ENCODE measurements at places on chromosomes 4 and X.

DNA sequence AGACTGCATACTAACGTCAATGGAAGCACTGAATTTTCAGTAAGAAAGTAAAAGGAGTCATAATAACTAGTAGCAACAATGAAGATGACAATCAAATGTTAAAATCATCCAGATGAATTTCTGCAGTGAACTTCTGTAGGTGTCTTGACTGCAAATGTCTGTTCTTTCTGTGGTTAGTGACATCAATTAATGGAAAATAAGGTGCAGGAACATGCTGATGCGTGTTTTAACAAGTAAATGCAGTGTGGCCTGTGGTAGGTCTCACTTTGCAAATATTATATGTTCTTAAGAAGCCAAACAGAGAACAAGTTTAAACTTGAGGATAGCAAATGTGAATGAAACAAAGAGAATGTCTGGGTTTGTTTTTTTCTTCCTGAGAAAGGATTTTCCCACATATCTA is 2.6 kb upstream of the DTHD1 start:
- DNase-seq: no peak

GRCh38 chr4:111404673-111405072 is 740.6 kb upstream of the FAM241A start:
- DNase-seq: no peak

DNA sequence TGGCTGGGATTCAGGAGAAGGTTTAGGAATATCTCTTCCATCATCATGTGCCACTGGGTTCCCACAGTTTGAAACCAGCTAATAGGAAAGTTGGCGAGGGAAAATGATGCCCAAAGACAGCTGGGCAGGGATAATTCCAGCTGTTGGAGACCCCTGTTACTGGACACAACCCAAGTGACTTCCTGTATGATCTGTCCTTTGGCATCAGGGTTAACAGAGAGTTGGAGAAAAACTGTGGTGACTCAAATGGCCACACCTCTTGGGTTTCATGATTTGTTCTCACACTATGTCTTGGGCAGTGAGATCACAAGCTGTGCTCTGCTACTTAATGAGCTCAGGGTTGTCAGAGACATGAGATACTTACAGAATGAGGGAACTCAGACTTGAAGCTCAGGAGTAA is 3.8 kb downstream of the FGF16 start:
- DNase-seq: no peak

DNA sequence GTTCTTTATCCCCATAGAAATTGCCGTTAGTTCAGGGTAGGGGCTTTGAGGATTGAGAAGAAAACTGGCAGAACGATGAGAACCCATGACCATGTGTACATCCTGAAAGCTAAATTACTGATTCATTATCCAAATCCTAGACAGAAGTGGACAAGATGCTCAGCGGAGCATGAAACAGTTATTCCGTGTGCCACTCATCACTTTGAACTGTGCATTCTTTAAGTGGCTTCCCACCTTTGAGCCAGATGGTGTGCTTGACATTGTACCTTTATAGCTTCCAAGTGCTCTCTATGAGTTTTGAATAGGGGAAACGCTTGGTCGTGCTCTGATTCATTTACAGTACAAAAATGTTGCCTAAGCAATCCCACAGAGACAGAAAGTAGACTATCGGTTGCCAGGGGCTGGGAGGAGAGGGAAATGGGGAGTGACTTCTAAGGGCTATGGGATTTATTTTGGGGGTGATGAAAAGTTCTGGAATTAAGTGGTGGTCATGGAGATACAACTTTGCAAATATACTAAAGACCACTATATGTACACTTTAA is 100.0 kb downstream of the DOCK11 start:
- no peak for DNase-seq

DNA sequence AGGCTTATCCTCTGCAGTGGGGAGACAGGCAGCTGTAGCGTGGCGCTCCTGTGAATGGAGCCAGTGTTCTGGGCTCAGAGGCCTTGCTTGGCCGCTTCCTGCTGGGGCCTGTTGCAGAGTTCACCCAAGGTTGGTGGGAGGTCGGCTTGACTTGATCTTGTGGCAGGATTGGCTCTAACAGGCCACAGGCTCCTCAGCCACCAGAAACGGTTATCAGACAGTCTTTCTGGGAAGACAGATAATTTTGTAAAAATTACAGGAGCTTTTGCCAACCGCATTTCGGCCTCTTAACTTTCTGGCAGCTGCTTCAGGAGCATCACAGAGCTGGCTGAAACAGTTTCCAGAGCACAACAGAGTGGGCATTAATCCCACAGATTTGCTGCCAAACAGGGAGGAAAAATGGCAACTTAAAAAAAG is 66.4 kb downstream of the DIPK2B start:
- DNase-seq: no peak

GRCh38 chrX:97553833-97554232 is 670.1 kb downstream of the RPA4 start:
- no peak for DNase-seq

- no peak for DNase-seq
Measured at GRCh38 chr4:186759990-186760389, 36.3 kb upstream of the FAT1 start.

- no peak for DNase-seq
Measured at GRCh38 chrX:3293251-3293650, 53.2 kb downstream of the MXRA5 start.

DNA sequence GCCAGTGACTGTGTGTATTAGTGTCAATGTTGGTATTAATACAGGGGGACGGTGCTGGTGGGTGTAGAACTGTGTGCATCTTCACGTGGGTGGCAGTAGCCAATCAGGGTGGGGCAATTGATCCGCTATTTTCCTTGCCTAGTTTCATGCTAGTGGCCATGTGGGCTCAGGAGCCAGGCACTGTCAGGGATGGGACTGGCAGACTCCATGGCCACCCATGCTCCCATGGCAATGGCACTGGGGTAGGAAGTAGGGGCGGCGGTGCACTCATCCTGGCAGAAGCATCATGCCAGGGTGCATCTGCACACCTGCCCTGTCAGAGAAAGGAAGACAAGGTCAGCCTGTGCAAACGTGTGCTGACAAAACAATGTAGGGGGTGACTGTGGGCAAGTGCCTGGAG is 122.1 kb upstream of the MAGEC2 start:
- no peak for DNase-seq

GRCh38 chr4:105352826-105353225 is 121.0 kb downstream of the PPA2 start:
- DNase-seq: no peak

DNA sequence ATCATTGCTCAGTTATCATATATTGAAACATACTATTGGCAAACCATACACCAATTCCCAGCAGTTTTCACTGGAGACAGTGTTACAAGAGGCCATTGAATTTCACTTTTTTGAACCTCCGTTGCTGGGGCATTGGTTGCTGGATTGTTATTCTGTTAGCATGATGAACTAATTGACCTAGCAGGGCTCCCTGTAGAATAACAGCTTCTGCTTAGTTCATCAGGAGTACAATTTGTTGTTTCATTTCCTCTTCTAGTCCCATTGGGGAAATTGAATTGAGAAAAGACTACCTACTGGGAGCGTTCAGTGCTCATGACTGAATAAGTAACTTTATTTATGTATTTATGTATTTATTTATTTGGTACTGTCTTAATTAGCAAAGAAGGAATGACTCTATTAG is 151.6 kb downstream of the SLIT2 start:
- DNase-seq: no peak

GRCh38 chr4:183099537-183100297 is 660 bp downstream of the WWC2 start:
- no peak for DNase-seq

DNA sequence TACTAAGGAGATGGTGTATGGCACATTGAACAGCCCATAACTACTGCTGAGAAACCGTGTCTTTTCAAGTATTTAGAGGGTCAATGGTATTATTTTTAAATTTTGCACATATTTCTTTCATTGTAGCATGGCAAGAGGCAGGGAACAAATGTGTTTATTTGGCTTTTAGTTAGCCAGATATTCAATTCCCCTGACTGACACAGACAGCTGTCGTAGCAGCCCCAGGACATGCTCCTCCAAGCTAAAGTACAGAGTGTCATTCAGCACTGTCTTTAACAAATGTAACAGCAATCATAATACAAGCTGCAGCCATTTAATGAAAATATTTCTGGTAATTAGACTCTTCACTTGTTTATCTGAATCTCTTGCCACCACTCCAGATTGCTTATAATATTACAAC is 687.1 kb downstream of the KLHL13 start:
- no peak for DNase-seq

- no peak for DNase-seq
Measured at GRCh38 chrX:24371391-24371972, 11.0 kb downstream of the SUPT20HL1 start.

- no peak for DNase-seq
Measured at GRCh38 chr4:55977811-55978210, 29.1 kb downstream of the CEP135 start.

- no peak for DNase-seq
Measured at GRCh38 chrX:42751573-42751972, 26.4 kb downstream of the PPP1R2C start.

DNA sequence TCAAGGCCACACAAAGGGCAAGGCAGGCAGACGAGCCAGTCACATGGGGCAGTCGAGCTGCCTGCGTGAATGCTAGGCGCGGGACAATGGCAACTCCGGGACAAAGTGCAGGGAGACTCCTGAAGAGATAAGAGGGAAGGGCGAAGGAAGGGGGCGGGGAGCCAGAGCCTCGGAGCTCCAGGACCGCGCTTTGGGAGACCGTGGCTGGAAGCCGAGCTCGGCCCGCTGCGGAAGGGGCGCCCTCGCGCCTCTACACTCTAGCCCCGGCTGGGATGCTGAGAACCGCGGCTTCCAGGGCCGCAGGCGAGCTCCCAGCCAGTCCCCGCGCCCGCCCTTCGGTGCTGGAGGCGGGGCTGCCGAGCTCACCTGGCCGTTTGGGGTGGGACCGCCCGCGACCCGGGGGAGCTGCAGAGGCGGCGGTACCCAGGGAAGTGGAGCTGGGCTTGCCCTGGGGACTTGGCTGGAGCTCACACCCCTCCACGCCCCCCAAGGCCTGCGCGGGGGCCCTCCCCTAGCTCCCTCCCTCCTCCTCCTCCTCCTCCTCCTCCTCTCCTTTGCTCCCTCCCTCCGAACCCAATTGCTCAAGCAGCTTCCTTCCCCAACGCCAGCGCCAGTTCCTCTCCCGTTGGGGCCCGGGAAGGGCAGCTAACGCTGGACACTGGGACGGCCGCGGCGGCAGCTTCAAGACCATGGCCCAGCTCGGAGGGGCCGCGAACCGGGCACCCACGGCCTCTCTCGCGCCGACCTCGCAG is at the start of gene SOWAHD:
SOWAHD (plus strand) TSS at position 610 of the 752 bp plus-strand sequence; CDS start at position 690, 80 bp downstream.
- no peak for DNase-seq

GRCh38 chrX:40056420-40056819 is 41.3 kb downstream of the BCOR start:
- no peak for DNase-seq

DNA sequence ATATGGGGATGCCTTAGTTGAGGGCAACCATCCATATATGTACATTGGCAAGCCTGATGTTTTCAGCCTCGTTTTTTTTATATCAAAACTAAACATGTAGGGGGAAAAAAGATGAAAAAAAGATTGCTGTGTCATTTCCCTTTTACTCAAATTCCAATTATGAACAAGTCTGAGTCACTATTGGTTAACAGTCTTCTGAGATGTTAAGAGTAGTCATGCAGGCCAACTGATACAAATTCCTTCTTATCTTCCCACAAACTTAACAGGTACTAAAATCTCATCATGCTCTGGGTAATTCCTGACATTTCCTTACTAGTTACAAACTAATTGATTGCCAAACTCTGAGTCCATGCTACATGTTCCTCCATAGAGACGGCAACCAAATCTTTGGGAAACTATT is 222.1 kb downstream of the FRMPD4 start:
- no peak for DNase-seq

- DNase-seq: no peak
Measured at GRCh38 chr4:120723986-120724385, 198.5 kb downstream of the PRDM5 start.

DNA sequence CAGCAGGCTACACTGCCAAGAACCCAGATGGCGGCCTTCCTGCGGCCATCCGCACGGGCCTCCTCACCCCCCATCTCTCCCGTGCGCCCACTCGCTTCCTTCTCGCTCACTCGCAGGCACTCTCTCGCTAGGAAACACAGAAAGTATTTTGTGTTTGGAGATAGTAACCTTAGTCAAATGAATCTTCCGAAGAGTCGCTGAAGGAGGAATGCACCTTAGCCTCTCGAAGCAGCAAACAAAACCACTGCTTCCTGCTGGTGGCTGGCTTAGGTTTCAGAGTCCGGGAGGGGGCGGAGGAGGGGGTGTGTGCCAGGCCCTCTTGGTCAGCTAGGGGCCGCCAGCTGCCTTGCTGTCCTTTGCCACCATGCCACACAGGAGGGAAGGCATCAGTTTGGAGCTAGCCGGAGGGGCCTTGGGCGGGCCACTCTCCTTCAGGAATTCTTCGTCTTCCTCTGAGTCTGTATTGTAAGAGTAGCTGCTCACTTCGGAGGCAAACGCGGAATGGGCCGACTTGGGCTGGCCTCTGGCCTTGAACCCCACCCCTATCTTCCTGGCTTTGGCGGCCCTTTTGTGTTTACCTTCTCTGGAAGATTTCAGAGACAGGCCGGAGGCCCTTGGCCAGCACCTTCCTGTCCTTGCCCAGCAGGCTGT is 73.2 kb upstream of the UCP1 start:
- peak; percentile 50 for DNase-seq

DNA sequence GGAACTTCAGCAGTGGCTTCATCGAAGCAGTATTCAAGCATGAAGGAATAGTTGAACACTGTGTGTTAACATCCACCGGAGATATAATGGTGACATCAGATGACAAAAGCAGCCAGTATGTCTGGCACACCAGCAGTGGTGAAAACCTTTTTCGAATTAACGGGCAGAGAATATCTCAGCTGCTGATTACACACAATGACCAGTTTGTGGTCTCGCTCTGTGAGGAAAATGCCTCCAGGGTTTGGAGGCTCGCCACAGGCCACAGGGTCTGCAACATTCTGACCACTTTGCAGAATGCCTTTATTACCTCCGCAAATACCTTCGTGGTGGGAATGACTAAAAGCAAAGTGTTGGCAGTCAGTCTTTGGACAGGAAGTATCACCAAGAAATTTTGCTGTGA is 201.5 kb downstream of the NWD2 start:
- DNase-seq: no peak

- no peak for DNase-seq
Measured at GRCh38 chrX:8688776-8689175, 43.2 kb downstream of the ANOS1 start.

DNA sequence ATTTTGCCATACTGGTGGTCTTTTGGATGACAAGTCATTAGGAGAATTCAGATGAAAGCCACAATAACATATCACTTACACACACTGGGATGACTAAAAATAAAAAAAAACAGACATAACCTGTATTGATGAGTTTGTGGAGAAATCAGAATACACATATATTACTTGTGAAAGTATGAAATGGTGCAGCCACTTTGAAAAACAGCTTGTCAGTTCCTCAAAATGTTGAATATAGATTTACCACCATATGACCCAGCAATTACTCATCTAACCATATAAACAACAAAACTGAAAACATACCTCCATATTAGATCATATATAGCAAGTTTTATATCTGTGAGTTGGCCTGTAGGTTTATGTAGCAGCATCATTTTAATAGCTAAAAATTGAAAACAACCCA is 608.7 kb downstream of the TLL1 start:
- DNase-seq: no peak

GRCh38 chr4:186032259-186032658 is 36.7 kb upstream of the TLR3 start:
- DNase-seq: no peak

GRCh38 chr4:98908703-98909262 is 20.1 kb downstream of the EIF4E start:
- no peak for DNase-seq

GRCh38 chr4:170884969-170885570 is 795.3 kb upstream of the AADAT start:
- no peak for DNase-seq

GRCh38 chrX:133984857-133985163 is 584 bp downstream of the GPC3 start:
- DNase-seq: no peak

GRCh38 chrX:107978707-107979307 is 3.4 kb downstream of the TEX13B start:
- DNase-seq: no peak

Measured in cerebellar nuclear complex (tissue), 1 donor.